ENCODE measurements at places on chromosomes 1 and 21.

- no peak for DNase-seq
Measured at GRCh38 chr1:100736746-100737145, 17.2 kb downstream of the VCAM1 start.

DNA sequence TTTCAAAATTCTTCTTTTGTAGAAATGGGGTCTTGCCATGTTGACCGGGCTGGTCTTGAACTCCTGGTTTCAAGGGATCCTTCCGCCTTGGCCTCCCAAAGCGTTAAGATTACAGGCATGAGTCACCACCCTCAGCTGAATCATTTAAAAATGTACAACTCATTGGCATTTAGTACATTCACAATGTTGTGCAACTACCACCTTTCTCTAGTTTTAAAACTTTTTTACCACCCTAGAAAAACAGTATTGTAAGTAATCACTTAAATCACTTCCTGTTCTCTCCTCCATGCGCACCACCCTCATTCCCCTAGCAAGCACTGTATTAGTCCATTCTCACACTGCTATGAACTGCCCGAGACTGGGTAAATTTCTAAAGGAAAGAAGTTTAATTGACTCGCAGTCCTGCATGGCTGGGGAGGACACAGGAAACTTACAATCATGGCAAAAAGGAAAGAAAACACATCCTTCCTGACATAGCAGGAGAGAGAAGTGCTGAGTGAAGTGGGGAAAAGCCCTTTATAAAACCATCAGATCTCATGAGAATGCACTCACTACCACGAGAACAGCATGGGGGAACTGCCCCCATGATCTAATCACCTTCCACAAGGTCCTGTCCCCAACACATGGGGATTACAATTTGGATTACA lies 14.4 kb upstream of the THEM5 start:
- no peak for DNase-seq

DNA sequence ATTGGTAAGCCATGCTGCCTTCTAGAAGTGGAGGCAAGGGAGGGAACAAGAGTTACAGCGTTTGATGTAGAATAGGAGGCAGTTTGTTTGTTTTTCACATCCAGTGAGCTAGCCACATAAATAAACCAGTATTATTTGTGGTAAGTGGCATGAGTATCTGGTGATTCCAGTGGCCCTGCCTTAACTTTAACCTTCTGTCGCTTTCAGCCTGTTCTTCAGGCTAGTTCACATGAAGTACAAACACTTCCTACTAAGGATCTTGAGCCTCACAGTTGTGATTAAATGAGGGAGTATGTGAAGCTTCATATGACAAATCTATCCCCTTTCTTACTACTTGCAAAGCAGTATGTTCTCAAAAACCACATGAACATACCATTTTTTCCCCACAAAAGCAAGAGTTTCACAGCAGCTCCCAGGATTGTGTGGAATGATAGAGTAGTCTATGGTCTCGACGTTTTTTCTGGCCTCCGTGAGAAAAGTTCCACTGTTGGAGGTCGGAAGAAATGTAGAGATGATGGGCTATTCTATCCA lies 59.5 kb downstream of the PHACTR4 start:
- no peak for DNase-seq

DNA sequence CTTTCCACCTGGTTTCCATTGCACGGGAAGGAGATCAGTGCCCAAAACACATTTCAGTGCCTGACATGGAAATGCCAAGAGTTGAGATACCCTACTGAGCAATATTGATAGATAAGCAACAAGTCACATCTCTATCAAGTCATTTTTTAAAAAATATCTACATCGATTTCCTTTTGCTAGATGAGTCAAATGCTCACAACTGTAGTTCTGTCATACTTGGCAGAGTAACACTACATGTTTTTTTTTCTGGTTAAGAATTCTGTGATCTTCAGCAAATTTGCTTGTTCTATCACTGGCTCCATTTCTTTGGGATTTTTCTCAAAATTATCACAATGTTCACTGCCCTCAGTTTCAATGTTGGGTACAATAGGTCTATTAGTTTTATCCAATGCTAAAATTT lies 145.4 kb downstream of the ZC3H11B start:
- no peak for DNase-seq

DNA sequence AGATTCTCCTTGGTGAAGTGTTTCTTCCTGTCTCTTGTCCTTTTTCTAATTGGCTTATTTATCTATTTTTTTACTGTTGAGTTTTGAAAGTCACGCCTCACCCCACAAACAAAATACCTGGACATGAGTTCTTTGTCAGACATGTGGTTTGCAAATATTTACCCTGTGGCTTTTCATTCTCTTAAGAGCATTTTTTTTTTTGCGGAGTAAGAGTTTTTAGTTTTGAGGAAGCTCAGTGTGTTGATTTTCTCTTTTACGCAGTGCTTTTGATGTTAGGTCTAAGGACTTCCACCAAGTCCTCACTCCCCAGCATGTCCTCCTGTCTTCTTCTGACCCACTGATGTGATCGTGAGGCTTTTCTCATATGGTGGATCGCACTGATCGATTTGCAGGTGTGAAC lies 7.6 kb downstream of the DFFB start:
- no peak for DNase-seq
